Cardiac septum (tissue), 1 donor: ENCODE measurements at places on chromosomes 1 and 21. TPM values are rescaled to one million over a fixed set of nuclear protein-coding genes. Genes with fewer than 3 reads are reported as not detected.

The DYNLT5 gene
- 4.0 TPM for total RNA-seq

The CYP4A11 gene
- not detected for total RNA-seq

The TSPAN1 gene
- 3.0 TPM for total RNA-seq

The HES3 gene
- total RNA-seq = not detected

The NOL9 gene
- 16.5 TPM for total RNA-seq

The KRTAP6-2 gene
- total RNA-seq = not detected

The SV2A gene
- total RNA-seq = 0.83 TPM

The LSM10 gene
- total RNA-seq = 52.7 TPM

The CRP gene
- total RNA-seq = not detected

- DNase-seq = no peak
These were observed 24.1 kb upstream of the ASPM start for GRCh38 chr1:197170538-197170937.

- no peak for DNase-seq
These were observed 114.5 kb downstream of the LRRC40 start for GRCh38 chr1:70090875-70091274.

DNA sequence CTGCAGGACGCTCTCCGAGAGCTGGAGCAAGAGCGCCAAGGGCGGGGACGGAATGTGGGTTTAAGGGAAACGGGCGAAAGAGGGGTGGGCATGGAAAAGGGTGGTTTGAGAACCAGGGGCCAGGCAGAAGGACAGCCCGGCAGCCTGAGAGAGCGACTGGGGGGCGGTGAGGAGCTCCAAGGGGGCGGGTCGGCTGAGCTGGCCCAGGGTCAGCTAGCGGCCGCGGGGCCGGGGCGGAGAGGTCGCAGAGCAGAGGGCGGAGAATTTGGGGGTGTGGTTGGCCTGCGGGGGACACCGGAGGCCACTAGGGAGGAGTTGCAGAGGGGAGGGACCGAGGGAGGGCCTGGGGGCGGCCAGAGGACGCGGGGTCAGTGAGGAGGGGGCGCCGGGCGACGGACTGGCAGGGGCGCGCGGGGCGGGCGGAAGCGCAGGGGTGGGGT, 54.7 kb downstream of the NDUFS5 start:
- no peak for DNase-seq

GRCh38 chr1:201054091-201054543, 30.6 kb upstream of the KIF21B start:
- DNase-seq = no peak

GRCh38 chr1:204225841-204226735, 12.3 kb upstream of the GOLT1A start:
- peak; percentile 70 for DNase-seq

DNA sequence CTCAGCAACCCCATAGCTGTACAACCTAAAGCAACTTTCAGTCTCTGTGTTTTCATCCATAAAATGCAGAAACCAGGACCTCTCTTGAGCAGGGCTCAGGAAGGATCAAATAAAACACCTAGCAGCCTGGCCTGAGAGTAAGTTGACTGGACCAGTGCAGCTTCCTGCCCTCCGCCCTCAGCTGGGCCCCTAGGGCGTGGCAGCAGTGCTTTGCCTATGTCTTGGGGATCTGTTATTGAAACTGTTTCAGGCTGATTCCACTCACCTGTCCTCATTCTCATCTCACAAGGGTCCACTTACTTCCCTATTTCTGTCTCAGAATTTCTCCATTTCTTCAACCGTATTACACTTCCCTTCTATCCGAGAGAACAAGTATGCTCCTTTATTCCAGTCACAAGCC, 17.3 kb downstream of the LRRC42 start:
- no peak for DNase-seq

DNA sequence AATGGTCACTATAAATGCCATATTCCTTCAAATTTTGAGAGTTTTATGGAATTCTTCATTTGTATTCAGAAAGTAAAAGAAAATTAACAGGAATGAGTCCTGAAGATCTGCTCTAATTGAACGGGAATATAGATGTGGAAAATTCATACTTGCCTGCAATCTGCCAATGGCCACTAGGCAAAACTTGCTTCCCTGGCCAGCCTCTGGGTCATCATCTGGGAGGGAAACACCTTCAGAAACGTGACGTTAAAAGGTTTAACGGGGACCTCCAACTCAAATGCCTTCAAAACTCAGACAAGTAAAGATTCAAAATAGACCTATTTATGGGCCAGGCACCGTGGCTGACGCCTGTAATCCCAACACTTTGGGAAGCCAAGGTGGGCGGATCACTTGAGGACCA, 21.7 kb upstream of the CTSK start:
- no peak for DNase-seq

DNA sequence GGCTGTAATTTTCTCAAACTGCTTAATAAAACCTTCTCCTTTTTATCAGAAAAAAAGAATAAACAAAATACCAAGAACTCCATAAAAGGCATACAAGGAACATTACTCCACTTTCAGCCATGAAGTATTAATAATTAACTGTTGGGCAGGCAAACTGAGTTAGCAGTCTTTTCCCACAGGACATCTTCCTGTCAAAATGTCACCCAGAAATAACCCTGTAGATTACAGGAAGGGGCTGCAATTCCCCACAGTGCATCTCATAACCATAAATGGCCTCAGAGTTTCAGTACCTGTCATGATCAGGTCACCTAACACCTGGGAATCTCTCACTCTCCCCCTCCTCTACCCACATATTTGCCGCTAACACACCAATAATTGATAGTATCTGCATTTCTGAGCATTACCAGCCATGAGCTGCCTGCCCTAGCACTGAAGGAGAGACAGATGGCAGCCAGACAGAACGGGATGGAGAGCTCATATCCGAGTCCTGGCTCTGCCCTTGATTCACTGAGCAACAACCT, 475.0 kb downstream of the SMYD3 start:
- DNase-seq = no peak

DNA sequence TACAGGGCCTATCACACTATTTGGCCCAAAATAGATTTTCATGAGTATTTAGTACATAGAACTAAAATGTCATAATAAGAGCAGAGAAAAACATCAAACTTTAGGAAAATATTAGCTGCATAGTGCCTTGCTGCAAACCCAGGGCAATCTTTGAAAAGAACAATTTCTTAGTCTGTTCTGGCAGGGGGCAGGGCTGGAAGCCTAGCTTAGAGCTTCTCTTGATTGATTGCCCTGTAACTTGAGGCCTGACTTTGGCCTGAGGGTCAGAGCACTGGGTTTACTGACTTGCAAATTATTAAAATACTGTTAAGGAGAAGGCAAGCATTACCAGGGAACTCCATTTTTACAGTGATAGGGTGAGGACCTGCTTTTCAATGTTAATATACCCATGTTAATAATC, 115.8 kb upstream of the SPAG17 start:
- DNase-seq = no peak

- no peak for DNase-seq
These were observed 25.0 kb downstream of the KRTAP24-1 start for GRCh38 chr21:30257773-30258172.

DNA sequence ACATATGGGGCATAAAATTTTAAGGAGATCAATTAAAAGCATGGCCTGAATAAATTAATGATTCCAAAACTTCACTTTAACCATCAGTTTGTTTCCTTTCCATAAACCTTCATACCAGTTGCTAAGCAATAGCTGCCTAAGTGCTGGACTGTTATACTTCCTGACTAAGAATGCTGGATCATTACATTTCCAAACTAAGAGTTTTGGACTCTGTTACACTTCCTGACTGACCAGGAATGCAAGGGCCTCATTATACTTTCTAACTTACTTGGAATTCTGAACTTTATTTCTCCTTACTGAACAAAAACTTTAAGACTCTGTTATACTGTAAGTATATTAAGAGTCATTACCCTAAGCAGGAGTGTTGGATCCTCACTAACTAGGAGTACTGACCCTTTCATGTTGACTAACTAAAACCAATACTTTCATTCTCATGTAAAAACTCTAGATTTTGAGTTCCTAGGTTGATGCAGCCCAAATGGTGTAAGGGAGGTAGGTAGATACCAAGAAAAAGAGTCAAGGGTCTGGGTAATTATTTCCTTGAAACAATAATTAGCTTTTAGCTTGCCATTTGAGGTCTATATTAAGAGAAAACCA, 118.2 kb downstream of the FAF1 start:
- no peak for DNase-seq

GRCh38 chr1:104387716-104388508, 638.2 kb downstream of the AMY1C start:
- DNase-seq = no peak

- peak; percentile 83 for DNase-seq
These were observed 11.5 kb downstream of the MCL1 start for GRCh38 chr1:150567717-150568593.

DNA sequence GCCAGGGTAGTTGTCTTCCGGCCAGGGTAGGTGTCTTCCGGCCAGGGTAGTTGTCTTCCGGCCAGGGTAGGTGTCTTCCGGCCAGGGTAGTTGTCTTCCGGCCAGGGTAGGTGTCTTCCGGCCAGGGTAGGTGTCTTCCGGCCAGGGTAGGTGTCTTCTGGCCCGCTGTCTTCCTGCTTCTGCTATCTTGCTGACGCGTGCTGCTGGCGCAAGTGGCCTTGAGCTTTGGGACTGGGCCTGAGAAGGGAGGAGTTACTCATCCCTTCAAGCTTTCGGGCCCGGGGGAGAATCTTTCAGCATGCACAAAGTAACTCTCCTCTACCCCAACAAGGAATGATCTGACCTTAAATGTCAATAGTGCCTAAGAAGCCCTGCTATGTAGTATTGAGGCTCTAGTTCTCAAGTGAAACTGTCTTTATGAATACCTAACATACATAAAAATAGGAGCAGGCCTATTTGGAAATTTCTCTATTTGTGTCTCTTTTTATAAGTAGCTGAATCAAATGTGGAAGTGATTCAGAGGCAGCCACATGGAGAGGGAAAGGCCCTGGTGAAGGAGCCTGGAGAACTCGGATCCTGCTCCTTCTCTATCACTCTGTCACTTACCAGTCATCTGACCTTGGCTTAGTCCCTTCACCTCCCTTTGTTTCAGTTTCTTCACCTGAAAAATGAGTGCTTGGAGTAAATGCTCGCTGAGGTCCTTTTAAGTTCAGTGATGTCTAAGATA, 65.6 kb downstream of the RGL1 start:
- DNase-seq = peak; percentile 79

- DNase-seq = no peak
These were observed 15.7 kb downstream of the EPHX1 start for GRCh38 chr1:225825607-225826007.

DNA sequence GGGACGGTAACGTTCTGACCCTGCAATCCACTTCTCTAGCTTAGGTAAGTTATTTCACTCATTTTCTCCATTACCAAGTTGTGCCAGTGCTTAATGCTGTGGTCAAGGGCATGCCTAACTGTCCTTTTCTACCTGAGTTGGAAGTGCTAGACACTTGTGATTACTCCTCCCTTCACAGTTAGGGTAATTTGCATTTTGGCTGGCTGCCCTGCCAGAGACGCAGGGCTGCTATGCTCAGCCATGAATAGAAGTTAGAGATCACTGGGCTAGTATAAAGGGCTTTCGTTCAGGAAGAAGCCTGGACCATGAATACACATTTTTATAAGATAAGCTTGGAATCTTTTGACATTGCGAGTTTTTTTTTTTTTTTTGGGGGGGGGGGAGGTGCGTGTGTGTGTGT, 633.2 kb upstream of the NEGR1 start:
- no peak for DNase-seq

DNA sequence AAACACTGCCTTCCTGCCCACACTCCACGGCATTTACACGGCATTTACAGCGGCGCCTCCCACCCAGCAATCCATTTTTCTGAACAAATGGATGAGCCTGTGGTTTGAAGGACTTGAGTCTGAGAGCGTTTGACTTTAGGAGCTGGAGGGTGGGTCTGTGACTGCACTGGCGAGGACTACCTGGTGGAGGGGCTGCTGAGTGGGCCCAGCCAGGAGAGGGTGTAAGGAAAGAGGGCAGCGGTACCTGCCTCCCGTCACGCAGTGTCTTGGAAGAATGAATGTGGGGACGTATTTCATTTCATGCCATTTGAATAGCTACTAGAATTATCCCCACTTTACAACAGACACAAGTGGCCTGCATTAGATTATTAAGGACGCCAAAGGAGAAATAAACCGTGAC, 62.9 kb downstream of the B3GALT5 start:
- DNase-seq = no peak

- DNase-seq = no peak
These were observed 51.4 kb downstream of the HS2ST1 start for GRCh38 chr1:86965827-86966182.

DNA sequence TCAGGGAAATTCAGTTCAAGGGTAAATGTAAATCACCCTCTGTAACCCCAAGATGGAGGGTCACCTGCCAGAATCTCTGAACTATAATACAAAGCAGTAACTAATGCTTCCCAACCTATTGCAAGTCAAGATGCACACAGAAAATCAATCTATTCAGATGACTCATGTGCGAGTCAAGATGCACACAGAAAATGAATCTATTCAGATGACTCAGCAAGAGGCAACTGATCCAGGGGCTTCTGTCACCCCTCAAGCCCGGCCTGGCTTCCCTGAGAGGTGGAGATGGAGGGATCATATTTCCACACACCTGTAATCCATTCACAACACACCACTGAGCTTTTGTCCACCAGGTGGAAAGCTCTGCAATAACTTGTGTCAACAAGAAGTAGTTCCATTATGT, 17.4 kb upstream of the HIVEP3 start:
- no peak for DNase-seq

DNA sequence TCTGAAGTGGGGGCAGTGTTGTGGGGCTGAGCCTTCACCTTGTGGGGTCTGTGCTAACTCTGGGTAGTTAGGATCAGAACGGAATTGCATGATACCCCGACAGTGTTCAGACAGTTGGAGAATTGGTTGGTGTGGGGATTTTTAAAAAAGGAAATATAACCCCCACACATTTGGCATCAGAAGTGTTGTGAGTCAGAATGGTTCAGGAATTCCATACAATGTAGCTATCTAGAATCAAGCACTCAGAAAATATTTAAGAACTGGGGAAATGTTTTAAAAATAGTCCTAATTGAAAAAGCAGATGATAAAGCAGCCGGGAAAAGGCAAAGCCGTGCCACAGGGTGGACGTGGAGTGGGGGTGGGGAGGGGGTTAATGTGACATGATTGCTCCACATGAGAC, 6.5 kb upstream of the S100A7 start:
- DNase-seq = no peak

DNA sequence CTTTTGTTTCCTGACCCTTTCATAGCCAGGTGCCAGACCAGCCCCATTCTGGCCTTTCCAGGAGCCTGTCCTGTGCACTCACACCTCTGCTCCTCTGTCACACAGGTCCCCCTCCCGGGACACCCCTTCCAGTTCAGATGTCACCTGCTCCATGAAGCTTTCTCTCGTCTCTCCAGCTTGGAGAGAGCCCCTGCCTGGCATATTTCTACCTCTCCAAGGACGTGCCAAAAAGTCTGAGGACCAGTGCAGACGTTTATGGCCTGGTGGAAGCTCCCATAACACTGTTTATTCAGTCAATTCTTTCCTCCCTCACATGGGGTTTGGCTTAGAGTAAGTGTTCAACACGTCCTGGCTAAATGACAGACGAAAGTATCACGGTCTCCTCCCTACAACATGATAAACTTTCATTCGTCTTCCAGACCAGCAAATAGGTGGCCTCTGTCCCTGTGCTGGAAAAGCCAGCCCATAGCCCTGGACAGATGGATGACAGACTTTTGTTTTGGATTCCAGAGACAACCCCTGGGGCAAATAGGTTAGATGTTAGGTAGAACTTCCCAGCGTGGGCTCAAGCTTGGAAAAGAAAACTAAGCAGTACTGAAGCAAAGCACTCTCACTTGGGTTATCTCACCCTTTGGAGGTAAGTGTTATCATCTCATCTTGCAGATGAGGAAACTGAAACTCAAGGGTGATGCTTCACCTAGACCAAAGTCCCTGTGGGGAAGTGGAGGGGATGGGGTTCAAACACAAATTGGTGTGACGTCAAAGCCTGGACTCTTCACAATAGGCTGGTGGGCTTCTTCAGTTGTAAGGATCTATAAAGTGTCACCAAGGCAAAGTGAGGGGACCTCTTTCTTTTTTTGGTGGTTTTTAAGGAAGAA, 52.9 kb upstream of the ECE1 start:
- DNase-seq = no peak
